ENCODE measurements at places on chromosomes 2 and 18.

GRCh38 chr2:219627103-219628100, at the start of gene SLC4A3:
Gene SLC4A3 (plus strand): TSS chr2:219627630. CDS start chr2:219627993, 363 bp downstream.
- DNase-seq: no peak

DNA sequence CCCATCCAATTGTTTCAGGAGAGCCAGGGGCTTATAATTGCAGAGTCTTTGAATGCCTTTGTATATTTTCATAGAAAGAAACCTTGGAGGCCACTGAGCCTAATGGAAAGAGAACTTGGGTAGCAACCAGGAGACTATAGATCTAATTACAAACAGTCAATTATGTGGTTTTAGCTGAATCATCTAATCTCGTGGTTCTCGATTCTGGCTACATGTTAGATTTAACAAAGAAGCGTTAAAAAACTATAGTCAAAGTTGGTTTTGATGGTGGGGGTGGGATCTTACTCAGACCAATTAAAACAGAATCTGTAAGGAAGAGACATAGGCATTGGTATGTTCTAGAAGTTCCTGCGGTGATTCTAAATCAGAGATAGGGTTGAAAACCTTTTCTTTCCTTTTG, 344.1 kb downstream of the CNTNAP5 start:
- DNase-seq: no peak

DNA sequence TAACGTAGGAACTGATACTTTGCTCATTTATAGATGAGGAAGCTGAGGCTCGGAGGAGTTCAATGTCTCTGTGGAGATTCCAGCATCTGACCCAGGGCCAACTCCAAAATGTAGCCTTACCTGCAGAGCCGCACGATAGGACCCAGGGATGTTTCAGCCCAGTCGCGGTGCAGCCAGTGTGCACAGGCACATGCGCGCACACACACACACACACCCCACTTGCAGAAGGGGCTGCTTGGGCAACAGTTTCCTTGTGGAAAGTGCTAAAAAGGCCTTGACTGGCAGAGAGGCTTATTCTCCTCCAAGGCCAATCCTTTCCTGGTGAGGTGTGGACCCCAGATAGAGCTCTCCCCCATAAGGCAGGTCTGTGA, 101.7 kb downstream of the ZFP36L2 start:
- DNase-seq: no peak

GRCh38 chr18:56321470-56321869, 316.9 kb downstream of the TXNL1 start:
- no peak for DNase-seq

- DNase-seq: no peak
Measured at GRCh38 chr2:63842149-63843061, 709 bp downstream of the UGP2 start.

DNA sequence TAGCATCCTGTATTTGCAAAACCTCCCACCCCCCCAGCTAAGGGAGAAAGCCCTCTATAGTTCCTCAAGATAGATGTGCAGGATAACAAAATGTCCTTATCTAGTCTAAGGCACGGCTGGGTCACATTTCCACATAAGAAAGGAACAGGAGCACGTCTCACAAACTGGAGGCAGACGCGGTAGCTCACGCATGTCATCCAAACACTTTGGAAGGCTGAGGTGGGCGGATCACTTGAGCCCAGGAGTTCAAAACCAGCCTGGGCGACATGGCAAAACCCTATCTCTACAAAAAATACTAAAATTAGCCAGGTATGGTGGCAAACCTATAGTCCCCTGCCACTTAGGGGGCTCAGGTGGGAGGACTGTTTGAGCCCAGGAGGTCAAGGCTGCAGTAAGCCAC, 9.3 kb downstream of the SF3B1 start:
- DNase-seq: no peak

GRCh38 chr2:128310094-128310716, 8.5 kb downstream of the HS6ST1 start:
- peak; percentile 28 for DNase-seq

GRCh38 chr2:20093263-20094141, 42.1 kb upstream of the LAPTM4A start:
- peak; percentile 20 for DNase-seq

DNA sequence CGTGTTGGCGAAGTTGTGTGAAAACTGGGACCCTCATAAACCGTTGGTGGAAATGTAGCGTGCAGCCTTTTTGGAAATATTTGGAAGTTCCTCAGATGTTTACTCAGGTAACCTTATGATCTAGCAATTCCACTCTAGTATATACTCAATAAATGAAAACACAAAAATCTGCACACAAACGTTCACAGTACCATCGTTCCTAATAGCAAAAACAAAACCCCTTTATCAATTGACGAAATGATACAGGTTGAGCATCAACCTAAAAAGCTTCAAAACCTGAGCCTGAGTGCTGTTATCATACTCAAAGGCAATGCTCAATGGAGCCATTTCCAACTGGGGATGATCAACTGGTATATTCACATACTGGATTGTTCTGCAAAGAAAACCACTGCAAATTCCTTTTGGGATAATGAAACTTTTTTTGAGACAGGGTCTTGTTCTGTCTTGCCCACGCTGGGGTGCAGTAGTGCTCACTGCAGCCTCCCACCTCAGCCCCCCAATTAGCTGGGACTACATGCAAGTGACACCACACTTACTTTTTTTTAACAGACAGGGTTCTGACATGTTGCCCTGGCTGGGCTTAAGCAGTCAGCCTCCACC, 777 bp upstream of the C18orf32 start:
- no peak for DNase-seq

DNA sequence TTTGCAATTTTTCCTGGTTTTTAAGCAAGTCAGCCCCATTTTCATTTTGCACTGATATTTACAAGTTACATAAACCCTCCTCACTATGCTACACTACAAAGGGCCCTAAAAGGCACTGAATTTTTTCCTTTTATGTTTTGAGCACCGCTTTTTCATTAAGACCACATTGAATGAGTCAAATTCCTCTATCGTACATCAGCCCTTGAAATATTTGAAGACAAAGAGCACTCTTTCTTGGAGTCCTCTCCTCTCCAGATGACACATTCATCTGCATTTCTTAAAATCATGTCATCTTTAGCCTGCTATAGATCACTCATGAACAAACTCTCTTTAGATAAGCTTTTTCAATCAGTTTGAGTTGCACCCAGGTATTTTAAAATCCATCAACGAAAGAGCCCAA, 306.6 kb upstream of the SOX11 start:
- no peak for DNase-seq

- no peak for DNase-seq
Measured at GRCh38 chr2:133522204-133522603, 46.1 kb downstream of the NCKAP5 start.

DNA sequence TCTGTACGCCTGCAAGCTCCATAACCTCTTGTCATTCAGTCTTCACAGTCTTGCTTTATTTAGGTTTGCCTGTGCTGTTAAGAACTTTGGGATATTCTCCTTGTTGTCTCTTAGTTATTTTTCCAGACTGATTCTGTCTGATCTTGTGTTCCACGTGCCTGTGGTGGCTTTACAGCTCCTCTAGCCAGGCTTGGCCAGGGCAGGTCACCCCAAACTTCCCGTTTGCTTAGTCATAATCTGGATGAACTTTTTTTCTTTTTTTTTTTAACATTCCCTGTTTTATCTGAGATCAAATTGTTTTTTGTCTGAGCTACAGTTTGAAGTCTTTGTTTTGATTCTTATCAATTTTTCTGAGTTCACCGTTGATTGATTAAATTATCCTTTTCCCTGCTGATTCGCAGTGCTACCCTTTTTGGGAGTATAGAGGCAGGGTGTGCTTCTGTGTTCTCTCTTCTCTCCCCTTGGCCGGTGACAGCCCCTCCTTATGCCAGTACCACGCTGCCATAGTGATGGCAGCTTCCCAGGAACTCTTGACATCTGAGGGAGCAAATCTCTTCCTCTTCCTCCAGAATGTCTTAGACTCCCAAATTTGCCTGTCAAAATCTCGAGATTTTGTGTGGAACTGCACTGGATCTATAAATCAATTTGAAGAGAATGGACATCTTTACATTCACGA, 2.5 kb downstream of the SP100 start:
- no peak for DNase-seq

DNA sequence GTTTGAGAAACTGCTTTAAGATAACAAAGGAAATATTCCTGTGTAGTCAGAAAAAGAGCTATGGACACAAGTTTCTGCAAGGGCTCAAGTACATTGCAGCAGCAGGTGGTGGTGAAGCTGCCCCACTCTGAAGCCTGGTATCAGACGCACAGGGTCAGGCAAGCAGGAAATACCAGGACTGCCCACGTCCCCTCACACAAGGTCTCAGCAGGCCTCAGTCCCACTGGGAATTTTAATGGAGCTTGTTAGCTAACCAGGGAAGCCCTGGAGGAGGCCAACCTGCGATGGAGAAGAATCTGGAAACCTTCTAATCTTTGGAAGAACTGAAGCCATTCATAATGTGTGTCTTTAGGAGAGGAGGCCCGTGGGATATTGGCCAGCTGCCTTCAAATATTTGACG, 168.3 kb downstream of the UXS1 start:
- DNase-seq: no peak

GRCh38 chr2:121043827-121044222, 241.2 kb downstream of the TFCP2L1 start:
- DNase-seq: no peak

DNA sequence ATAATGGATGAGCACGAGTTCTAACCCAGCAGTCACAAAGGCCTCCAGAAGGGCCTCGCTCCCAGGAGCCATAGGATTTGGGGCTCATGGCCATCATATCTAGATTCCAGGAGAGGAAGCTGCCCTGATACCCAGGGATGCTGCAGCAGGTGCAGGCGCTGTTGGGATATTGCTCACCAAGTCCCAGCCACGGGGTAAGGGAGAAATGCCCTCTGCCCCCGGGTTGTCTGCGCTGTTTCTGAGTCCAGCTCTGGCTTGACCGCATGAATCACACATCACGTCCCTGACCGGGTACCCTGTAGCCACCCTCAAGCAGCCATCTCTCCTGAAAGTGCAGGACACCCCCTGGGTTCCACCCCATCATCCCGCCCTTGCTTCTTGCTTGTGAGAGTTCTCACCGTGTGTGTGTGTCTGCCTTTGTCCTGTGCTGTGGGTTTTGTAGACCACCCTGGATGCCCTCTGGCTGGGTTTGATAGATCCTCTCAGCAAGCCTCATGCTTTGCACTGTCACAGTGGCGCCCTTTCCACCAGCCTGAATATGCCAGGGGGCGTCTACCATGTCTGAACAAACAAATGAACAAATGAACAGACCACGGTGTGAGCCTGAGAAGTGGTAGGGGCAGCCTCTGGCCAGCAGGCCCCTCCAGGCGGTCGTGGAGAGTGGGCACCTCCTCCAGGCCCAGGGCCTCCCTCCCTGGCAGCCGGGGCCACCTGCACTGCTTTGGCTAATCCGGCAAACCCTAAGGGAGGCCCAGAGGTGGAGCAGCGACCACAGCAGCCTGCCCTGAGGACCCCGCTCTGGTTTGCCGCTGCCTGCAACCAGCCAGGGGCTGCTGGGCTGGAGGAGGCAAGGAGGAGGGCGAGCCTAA, 32.1 kb downstream of the ADRA2B start:
- DNase-seq: no peak

- DNase-seq: no peak
Measured at GRCh38 chr2:32357318-32358110, 691 bp downstream of the BIRC6 start.

DNA sequence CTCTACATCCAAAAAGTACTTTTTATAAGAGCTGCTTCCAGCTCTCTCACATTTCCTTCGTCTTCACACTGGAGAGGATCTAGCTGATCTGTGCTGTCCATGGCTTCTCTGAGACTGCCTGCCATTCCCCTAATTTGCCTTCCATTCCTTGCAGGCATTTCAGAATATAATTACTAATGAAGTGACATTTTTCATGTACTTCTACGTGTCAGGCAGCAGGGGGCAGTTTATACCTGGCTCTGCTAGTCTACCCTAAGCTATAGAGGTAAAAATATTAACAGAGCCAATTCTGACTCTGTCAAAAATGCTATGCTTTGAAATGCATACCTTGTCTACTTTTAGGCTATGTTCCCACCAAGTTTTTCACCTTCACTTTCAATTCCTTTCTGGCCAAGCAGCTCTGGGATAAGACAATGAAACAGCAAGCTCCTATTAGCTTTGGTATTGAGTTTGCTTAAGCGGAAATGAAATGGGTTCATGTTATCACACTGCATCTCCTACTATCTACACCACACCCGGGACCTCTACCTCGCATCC, 81.9 kb downstream of the MEP1B start:
- peak; percentile 28 for DNase-seq

DNA sequence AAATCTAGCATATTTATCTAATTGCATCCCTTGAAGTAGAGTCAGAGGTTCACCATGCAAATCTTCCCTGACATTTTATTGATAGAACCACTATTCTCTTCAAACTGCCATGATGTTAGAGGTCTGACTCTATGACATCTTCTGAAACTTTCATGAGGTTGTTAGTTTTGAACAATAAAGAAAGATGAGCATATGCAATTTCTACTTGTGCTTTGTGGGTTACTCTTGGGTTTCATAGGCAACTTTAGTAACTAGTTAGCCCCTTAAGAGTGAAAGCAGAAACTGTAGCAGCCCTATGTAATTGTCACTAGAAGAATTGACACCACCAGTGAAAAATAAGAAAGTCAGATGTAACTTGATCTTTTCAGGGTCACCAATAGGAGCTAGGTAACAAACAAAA, 53.1 kb upstream of the ZEB2 start:
- no peak for DNase-seq

DNA sequence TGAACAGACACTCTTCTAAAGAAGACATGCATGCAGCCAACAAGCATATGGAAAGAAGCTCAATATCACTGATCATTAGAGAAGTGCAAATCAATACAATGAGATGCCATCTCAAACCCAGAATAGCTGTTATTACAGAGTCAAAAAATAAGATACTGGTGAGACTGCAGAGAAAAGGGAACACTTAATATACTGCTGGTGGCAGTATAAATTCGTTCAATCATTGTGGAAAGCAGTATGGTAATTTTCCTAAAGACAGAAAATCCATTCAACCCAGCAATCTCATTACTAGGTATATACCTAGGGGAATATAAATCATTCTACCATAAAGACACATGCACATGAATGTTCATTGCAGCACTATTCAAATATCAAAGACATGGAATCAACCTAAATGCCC, 116.6 kb upstream of the LTBP1 start:
- DNase-seq: no peak

- no peak for DNase-seq
Measured at GRCh38 chr2:208937521-208937920, 486.3 kb upstream of the MAP2 start.

DNA sequence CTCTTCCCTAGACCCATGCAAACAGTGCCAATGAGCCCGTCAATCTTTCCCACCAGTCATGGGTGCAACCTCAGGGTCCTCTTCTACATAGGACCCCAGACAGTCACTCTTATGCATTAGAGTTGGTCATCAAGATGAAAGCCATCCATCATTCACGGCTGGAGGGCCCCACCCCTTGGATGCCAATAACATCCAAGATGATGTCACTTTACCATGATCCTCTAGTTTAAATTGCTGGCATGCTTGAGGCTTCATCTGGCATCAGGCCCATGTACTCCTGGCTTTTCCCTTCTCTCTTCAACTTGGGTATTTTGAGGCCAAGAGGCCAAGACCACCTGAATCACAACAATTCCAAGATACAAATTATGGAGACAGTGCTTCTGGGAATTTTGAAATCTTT, 91.1 kb upstream of the MAPK4 start:
- no peak for DNase-seq

GRCh38 chr18:71327441-71327840, 1038.6 kb downstream of the SOCS6 start:
- DNase-seq: no peak

GRCh38 chr18:25517881-25518715, 166.1 kb upstream of the ZNF521 start:
- DNase-seq: no peak

GRCh38 chr2:227179988-227180685, 15.7 kb downstream of the COL4A3 start:
- no peak for DNase-seq

GRCh38 chr18:73793386-73793785, 354.2 kb downstream of the FBXO15 start:
- DNase-seq: no peak

Data from SHP77 (cell line).